ENCODE measurements at places on chromosomes 11 and 22. TPM values are rescaled to one million over a fixed set of nuclear protein-coding genes. Genes with fewer than 3 reads are reported as not detected.

The OR52E8 gene
- total RNA-seq, result not detected

The TRIM77 gene
- not detected for total RNA-seq

The ACTN3 gene
- total RNA-seq, result not detected

The SF3A1 gene
- total RNA-seq, result 18.2 TPM

The KLHL35 gene
- 16.0 TPM for total RNA-seq

The RPS3 gene
- total RNA-seq, result 533 TPM

The BAIAP2L2 gene
- 0.25 TPM for total RNA-seq

The EFCAB6 gene
- total RNA-seq, result 7.6 TPM

The HBB gene
- 155 TPM for total RNA-seq

The NNMT gene
- not detected for total RNA-seq

The OR5AP2 gene
- not detected for total RNA-seq

The ARSA gene
- total RNA-seq, result 6.6 TPM

The DDB1 gene
- total RNA-seq, result 152 TPM

The TRIM68 gene
- 6.9 TPM for total RNA-seq

The CD3D gene
- total RNA-seq, result not detected

The CALCB gene
- not detected for total RNA-seq

The NELL1 gene
- total RNA-seq, result 36.6 TPM

The POU2AF2 gene
- not detected for total RNA-seq

The TRIM51 gene
- not detected for total RNA-seq

The OR5B12 gene
- not detected for total RNA-seq

The ADAMTS15 gene
- total RNA-seq, result 2.5 TPM

The HSD17B12 gene
- total RNA-seq, result 59.0 TPM

The MN1 gene
- total RNA-seq, result 64.2 TPM

The OR52I2 gene
- not detected for total RNA-seq

The TUBA8 gene
- 0.98 TPM for total RNA-seq

The NXPE4 gene
- not detected for total RNA-seq

The RTN4R gene
- total RNA-seq, result 7.6 TPM

The SLC5A4 gene
- under 0.01 TPM for total RNA-seq

The GNAZ gene
- 124 TPM for total RNA-seq

The MOV10L1 gene
- 2.5 TPM for total RNA-seq

The ZP1 gene
- not detected for total RNA-seq

The SLC22A8 gene
- total RNA-seq, result 2.2 TPM

The ANKK1 gene
- total RNA-seq, result not detected

The F2 gene
- total RNA-seq, result not detected

The STT3A gene
- 39.1 TPM for total RNA-seq

The APLNR gene
- 6.4 TPM for total RNA-seq

The HEPHL1 gene
- not detected for total RNA-seq

The P4HA3 gene
- total RNA-seq, result 0.49 TPM

The EHF gene
- 0.25 TPM for total RNA-seq

The NRGN gene
- total RNA-seq, result 1.5 TPM

The GTSE1 gene
- 1.7 TPM for total RNA-seq

The ZNF143 gene
- total RNA-seq, result 24.6 TPM

Data from temporal lobe (tissue), 4 donors.